ENCODE measurements at places on chromosomes 12 and 14. TPM values are rescaled to one million over a fixed set of nuclear protein-coding genes. Genes with fewer than 3 reads are reported as not detected.

The PTPRR gene
- total RNA-seq = 3.6 TPM

The KRT84 gene
- total RNA-seq = not detected

The FAM222A gene
- 7.9 TPM for total RNA-seq

The PRR4 gene
- 8.6 TPM for total RNA-seq

The CFAP251 gene
- total RNA-seq = 2.7 TPM

The CCDC197 gene
- total RNA-seq = not detected

GRCh38 chr12:47397664-47398281 lies 308.1 kb downstream of the RPAP3 start:
- no peak for ATAC-seq

DNA sequence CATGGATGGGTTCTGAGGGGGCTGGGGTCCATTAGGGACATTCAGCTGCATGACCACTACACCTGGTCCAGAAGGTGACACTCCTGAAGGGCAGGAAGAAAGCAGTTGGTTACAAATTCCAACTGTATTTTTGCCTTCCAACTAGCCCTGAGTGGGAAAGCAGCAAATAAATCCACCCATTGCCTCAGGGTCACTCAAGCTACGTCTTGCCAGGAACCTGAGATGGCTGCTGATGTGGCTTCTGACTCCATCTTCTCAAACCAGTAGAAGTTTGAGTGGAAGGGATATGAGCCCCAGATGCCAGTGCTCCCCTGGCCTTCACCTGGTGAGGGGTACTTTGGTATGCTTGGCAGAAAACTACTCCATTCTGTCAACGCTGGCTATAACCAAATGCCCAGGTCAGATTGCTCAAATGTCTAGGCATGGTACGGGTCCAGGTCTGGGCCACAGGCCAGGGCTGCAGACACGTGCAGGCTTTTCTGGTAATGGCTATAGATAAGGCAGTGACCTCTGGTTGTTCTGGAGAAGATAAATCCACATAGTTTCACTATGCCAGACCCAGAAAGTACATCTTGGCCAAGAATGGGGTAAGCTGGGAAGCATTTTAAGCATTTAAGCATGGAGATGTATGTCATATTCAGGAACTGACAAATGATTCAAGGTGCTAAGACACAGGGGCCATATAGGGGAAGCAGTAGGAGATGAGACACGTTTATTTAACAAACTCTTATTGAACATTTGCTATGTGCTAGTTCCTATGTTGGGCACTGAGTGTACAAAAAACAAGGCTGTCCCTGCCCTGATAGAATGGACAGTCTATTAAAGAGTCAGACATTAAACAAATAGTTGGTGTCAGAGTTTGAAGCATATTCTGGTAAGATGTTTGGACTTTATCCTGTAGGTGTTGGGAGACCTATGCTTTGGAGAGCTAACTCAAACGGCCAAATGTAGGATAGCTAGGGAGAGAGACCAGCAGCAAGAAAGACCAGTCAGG lies 8.3 kb upstream of the STAC3 start:
- no peak for ATAC-seq

DNA sequence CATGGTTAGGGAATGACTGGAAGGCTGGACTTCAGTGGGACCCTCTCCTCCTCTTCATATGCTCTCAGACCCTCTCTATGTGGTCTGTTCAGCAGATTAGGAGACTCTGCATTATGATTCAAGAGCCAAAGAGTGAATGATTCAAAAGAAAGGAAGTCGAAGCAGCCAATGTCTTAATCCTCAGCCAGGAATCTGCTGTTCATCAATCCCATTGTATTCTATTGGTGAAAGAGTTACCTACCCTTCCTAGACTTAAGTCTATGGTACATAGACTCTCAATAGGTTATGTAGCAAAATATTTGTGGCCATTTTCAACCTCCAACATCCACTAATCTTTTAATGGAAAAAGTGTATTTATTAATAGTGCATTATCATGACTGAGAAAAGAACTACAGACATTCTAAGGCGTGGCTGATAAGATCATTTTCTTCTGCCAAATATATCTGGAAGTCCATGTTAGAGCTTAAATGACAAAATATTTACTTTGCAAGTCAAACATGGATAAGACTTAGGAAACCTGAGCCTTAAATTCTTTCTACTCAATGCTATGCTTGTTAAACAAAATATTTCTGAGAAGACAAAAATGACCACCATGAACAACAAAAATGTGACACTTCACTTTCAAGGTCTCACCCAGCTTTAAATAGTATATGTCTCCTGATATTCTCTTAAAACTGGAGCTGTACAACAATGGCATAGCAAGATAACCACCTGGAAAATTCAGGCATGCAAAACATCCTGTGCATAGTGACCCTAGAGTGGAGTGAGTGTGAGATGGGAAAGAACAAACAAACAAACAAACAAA lies 1100.6 kb downstream of the GALC start:
- ATAC-seq = no peak

DNA sequence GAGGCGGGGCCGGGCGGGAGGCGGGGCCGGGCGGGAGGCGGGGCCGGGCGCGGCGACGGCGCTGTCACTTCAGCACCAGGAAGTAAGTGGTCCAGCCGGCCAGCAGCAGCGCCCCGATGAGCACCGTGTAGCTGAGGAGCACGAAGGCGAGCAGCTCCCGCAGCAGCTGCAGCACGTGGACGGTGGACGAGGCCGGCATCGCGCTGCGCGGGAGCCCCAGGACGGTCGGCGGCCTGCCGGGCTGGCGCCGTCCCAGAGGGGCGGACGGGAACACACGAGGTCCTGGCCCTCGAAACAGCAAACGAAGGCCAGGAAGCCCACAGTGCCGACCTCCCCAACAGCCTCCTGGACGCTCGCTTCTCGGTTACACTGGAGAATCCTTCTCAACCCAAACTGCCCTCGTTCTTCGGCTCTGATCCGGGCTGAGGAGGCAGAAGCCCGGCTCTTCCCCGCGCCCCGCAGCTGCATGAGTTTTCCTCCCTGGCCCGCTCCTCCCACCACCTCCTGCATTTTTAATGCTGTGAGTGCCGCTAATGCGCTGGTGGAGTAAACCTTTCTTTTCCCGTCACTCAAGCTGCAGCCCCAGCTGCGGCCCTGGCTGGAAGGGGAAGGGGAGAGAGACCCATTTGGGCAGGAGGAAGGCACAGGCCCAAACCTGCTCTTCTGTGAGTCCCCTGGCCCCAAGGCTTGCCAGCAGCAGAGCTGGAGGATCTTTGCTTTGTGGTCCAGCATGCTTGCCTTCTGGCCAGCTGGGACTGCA lies 694 bp upstream of the DIABLO start:
- peak; percentile 72 for ATAC-seq

DNA sequence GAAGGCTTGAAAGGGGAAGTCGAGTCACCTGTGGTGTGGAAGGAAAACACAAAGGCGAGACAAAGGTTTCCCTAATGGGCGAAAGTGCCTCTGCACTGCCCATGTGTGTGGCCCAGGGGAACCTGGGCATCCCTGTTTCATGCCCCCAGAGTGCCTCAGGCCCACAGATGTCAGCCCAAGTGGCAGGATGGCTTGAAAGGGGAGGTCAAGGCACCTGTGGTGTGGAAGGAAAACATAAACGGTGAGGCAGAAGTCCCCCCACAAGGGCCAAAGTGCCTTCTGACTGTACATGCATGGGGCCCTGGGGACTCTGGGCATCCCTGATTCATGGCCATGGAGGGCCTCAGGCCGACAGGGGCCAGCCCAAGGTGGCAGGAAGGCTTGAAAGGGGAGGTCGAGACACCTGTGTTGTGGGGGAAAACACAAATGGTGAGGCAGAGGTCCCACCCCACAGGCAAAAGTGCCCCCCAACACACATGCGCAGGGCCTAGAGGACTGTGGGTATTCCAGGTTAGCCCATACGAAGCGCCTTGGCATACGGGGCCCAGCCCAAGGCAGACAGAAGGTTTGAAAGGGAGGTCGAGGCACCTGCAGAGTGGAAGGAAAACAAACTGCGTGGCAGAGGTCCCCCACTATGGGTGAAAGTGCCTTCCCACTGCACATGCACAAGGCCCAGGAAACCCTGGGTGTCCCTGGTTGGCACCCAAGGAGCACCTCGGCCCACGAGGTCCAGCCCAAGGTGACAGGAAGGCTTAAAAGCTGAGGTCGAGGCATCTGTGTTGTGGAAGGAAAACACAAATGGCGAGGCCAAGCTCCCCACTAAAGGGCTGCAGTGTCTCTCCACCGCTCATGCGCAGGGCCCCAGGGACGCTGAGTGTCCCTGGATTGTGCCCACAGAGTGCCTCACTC lies 382.3 kb downstream of the ALG10 start:
- no peak for ATAC-seq

DNA sequence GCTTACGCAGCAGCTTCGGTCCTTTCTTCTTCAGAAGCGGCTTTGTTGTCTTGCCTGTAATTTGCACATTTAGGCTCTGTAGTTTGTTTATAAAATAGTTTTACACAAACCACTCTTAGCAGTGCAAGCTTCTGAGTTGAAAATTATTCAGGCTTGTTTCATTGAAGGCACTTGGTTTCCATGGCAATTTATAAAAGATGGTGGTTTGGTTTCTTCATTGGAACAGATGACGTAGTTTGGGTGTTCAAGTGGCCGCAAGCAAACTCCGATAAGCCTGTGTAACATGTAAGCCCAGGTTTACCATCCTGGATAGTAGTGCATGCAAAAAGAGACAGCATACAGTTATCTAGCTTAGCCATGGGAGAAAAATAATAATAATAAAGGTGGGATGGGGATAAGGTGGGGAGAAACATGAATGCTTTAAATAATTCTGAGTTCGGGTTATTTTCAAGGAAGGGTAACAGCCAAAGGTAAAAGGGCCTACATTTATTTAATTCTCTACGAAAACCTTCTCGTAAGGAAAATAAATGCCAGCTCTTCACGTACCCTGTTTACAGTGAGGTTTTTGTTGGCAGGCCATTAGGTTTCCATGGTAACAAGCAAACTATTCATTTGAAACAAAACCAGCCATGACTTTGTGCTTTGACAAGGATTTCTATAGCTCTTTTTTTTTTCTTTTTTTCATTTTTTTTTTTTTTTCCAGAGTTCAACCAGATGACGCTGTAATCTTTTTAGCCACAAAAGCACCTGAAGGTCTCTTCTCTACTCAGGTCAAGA lies 189.6 kb upstream of the RPL10L start:
- ATAC-seq = peak; percentile 89

DNA sequence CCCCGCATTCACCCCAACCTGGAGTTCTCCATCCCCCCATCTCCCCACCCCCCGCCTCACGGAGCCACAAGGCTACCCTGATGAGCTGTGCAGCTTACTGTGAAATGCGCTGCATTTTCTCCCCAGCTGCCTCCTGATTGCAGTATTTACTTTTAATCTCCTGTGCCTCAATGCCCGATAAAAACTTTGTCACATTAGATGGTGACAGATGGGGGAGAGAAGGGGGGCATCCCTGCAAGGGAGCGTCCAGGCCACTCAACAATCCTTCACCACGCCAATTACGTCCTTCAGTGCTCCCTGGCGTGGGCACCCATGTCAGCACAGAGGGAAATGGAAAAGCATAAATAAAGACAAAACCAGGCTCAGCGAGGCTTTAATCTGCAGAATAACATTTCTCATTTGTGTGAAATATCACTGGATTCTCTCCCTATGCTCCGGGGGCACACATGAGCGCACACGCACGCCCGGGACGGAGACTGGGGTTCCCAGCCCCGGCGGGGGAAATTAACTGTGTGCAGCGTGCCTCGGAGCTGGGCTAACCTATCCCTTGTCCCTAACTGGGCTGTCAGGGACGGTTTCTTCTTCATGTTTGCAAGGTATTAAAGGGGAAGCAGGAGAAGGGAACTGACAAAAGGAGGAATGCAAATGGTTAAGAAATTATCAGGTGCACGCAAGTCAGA lies 186.7 kb upstream of the VASH1 start:
- peak; percentile 96 for ATAC-seq

- no peak for ATAC-seq
Measured at GRCh38 chr12:52387859-52388258, 2.4 kb upstream of the KRT84 start.

- ATAC-seq = no peak
Measured at GRCh38 chr12:119182701-119183493, 4.2 kb downstream of the HSPB8 start.

DNA sequence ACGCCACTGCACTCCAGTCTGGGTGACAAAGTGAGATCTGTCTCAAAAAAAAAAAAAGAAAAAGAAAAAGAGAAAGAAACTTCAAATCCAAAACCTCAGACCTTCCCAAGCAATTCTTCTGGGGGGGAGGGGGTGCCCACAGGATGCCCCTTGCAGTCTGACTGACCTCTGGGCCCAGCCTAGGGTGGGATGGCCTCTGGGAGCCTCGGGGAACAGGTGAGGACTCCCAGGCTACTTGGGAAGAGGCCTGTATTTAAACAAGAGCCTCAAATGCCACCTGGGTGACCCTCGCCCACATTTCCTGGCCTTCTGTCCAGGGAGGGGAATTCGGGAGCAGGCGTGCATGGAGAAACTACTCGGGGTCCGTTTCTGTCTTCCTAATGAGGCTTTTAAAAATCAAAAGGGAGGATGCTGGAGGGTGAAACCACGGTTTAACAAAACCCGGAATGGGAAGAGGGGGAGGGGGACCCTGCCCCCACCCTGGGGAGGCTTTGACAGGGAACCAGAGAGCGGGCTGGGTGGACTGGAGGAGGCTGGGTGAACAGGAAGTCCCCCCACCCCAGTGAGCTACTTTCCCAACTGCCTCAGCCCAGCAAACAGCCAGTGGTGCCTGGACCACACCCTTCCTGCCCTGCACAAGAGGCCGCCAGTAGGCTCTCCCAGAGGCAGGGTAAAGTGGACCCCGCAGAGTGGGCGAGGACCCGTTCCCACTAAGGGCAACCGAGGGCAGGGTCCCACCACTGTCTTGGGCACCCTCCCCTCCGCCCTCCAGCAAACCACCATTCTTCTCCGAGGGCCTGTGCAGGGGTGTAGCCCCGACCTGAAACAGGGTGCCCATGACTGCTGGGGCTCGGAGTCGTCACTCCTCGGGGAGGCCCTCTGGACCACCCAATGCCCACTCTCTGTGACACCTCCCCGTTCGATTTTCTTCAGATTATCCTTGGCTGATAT lies 1.5 kb upstream of the FBRSL1 start:
- ATAC-seq = no peak

- ATAC-seq = no peak
Measured at GRCh38 chr12:201361-201760, 12.6 kb downstream of the SLC6A12 start.

DNA sequence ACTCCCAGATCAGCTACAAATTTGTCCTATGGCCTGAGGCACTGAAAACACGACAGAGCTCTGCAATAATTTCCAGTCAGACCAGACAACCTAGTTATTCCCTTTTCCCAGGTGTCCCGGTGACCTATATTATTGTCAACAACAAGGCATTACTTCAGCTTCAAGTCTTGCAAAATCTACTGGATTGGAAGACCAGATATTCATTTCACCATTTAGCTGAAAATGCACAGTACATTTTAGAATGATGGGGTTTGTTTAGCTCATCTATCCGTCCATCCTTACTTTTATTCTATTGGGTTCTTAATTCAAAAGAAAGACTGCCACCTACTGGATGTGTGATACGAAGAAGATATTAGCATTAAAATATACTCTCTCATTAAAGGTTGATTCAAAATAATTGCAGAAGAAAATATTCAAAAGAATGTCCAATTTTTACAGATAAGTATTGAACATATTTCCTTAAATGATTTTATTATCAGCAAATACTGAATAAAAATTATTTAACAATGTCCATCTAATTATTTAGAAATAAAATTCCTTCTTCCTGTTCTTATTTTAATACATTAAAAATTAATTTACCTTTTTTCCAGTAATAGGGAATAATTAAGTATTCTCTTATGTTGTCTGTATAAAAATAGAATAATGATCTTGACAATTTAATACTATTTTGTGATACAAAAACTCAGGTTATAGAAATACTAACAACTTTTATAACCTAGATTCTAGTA lies 244.9 kb upstream of the LRIG3 start:
- ATAC-seq = peak; percentile 55
